ENCODE measurements at places on chromosomes 13 and 19.

DNA sequence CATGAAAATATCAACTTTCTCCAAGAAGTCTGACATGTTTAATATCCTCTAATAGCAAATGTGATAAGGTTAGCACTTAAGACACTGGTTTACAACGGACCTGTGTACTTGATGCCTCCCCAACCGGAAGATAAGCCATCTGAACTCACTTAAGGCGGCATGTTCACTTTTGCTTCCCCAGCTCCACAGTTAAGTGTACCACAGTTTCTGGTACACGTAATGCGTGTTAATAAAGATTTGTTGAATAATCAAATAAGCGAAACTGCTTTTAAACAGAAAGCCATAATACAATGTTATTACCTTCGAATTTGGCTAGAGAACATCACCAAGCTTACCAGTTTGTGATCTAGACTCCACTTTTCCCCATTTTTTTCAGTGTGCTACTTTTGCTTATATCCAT is 1.4 kb upstream of the PAN3 start:
- no peak for DNase-seq

DNA sequence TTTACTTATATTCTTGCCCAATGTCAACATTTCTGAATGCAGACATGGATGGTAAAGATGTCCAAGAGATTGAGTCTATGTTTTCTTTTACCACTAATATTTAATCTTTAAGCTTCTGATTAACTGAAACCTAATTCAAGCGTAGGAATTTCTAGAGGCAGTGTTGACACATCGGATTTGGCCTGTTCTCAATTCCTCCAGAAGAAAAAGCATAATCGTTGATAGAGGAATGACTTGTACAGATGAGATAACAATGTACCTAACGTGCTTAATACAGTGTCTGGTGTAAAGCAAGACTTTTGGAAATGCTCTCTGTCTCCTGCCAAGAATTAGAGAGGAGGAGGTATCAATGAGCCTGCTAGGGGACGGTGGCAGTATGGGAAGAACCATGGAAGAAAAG is 35.2 kb downstream of the SLC15A1 start:
- DNase-seq: no peak

DNA sequence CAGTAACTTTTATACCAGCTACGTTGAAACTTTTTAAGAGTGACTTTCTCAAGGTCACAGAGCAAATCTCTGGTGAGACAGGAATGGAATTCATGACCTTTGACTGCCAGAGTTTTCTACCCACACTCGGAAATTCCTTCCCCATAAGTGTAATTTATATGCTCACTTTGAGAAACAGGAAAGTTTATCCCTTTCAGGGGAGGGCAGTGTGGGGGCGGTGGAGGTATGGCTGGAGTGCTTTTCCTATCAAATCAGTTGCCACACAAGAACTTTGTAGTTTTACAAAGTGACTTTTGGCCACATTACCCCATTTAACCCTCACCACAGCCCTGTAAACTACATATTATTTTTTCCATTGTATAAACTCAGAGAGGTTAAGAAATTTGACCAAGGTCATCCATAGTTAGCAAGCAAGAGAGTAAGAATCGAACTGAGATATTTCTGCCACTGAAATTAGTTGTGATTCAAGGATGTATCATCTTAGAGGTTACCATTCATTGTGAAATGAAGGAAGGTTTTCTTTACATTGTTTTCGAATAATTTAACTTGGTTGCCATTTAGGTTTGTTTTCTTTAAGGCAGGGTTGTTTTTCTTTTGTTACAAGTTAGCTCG is 5.9 kb downstream of the KLF12 start:
- DNase-seq: no peak

GRCh38 chr13:43089912-43090498 is 66.6 kb downstream of the DNAJC15 start:
- no peak for DNase-seq

GRCh38 chr13:23996456-23996855 is 99.2 kb upstream of the C1QTNF9B start:
- no peak for DNase-seq

DNA sequence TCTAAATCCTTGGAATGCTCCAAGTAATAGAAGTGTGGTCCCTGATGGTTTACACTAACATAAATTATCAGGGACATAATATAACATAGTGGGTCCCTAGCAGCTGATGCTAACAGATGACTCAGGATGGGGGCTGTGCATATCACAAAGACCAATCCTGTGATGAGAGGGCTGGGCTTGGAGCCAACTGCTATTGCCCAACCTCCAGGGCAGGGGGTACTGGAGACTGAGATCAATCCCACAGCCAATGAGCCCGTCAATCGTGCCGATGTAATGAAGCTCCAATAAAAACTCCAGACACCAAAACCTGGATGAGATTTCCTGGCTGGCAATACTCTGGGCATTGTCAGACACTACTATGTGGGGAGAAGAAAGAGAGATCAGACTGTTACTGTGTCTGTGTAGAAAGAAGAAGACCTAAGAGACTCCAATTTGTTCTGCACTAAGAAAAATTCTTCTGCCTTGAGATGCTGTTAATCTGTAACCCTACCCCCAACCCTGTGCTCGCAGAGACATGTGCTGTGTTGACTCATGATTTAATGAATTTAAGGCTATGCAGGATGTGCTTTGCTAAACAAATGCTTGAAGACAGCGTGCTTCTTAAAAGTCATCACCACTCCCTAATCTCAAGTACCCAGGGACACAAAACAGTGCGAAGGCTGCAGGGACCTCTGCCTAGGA is 33.4 kb downstream of the ABCC4 start:
- DNase-seq: no peak

GRCh38 chr19:43586346-43586745 is 9.6 kb downstream of the IRGQ start:
- no peak for DNase-seq

DNA sequence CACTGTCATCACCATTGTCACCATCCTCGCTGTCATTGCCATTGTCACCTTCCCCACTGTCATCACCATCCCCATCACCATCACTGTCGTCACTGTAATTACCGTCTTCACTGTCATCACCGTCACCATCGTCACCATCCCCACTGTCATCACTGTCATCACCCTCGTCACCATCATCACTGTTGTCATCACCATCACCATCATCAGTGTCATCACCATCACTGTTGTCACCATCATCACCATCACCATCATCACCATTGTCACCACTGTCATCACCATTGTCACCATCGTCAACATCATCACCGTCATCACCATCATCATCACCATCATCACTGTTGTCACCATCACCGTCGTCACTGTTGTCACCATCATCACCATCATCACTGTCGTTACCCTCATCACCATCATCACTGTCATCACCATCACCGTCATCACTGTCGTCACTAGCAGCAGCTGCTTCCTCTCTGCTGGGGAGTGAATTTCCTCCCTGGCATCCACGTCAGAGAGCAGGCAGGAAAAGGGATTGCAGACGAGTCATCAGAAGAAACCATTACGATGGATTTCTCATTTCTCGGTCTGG is 27.3 kb downstream of the TMEM255B start:
- no peak for DNase-seq

DNA sequence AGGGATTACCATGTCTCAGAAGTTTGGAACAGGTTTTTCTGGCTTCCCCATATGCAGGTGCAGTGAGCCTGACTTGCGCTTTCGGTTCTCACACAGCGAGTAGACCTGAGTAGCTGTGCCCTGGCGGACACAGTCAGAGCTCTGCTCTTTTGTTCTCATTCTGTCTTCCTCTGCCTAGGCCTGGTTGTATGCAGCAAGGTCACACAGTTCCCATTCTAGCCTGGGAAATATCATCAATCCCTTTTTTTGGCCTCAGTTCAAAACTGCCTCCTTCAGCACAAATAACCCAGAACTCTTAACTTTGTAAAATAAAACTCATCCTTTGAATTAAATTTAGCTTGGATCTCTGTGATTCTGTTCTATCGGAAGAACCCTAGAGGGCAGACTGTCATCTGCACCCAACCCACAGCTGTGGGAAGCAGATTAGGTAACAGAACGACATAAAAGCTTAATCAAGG is 10.2 kb downstream of the OXGR1 start:
- DNase-seq: peak; percentile 31

GRCh38 chr19:34841780-34842179 is 68.8 kb upstream of the ZNF599 start:
- DNase-seq: no peak

DNA sequence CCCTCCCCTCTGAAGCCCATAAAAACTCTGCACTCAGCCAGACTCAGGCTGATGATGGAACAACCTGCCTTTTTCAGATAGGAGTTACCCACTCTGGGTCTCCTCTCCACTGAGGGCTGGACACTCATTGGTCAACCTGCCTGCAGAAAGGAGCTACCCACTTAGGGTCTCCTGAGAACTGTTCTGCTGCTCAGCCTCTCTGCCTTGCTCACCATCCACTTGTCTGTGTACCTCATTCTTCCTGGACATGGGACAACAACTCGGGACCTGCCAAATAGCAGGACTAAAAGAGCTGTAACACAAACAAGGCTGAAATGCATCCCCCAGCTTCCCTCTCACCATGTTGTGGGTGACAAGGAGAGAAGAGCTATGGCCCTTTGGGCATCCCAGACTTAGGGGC is 18.4 kb upstream of the RCBTB2 start:
- DNase-seq: no peak

GRCh38 chr19:49469828-49470614 is 4.0 kb upstream of the FLT3LG start:
- no peak for DNase-seq

DNA sequence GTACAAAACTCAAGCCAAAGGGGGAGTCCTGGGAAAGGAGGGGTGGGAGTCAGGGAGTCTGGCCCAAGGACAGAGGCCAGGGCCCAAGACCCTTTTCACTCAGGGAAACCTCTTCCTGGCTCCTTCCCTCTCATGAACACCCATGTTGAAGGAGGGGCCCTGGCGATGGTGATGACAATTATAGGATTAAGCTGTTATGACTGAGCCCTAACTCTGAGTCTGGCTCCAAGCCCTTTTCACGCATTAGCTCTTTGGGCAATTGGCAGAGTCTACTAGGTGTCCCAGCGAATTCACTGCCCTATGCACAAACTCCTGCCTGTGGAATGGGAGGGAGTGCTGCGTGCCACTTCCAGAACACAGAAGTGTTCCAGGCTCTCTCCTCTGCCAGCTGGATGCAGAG is 20.7 kb downstream of the ZNF575 start:
- DNase-seq: no peak

DNA sequence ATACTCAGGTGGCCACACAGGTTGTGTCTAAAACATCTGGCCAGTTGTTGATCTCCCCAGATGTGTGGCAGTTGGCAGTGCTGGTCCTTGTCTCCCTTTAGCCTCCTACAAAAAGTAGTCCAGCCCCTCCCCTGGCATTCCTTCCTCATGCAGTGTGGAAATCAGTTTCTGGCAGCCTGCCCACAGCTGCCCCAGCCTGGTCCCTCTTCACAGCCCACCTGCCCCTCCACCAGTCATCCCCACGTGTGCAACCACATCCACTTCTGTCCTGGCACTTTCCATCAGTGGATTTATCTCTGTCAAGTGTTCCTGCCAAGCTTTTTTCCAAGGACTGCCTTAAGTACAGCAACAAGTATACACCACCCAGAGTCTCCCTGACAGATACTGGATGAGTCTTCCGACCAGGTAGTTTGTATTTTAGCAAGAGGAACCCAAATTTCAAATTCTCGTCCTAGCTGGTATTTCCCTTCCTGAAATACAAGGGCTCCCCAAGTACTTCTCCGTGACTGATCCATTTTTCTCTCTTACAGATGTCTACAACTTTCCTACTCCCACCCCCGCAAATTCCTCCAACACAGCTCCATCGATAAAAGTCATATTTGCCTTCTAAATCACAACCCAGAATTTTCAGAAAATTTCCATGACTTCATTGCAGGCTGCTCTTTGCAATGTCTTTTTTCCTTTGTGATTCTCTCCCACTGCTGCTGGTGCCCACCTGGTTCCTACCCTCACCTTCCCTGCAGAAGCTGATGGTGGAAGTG is 313.5 kb downstream of the FOXO1 start:
- no peak for DNase-seq

GRCh38 chr13:64697226-64697625 is 2532.9 kb downstream of the PCDH9 start:
- no peak for DNase-seq

DNA sequence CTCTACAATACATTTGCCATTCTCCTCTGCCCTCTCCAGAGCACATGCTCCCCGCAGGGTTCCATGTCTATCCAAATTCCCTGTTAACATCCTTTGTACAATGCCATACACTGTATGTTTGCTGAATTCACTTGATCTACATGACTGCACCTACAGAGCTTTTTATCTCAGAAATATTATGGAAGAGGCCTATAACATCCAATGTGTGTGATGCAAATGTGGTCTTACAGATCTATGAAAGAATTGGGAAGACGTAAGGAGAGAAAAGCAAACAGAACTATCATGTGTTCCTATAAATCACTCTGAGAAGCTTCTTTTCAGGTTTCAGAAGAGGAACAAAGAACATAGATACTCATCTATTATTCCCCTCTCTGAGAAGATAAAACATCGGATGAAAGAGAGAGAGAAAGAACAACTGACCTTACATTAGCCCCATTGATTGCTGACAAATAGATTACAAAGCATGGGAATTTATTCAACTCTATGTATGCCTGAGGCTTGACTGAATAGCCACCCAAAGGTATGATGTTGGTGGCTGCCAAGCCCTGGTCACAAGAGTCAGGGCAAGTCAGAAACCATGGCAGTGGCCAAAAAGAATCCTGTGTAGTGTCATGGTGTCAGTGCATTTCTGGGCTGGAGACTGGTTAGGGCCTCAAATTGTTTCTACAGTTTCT is 425.2 kb downstream of the FOXO1 start:
- DNase-seq: no peak

GRCh38 chr13:109859216-109859835 is 72.9 kb upstream of the IRS2 start:
- DNase-seq: no peak

DNA sequence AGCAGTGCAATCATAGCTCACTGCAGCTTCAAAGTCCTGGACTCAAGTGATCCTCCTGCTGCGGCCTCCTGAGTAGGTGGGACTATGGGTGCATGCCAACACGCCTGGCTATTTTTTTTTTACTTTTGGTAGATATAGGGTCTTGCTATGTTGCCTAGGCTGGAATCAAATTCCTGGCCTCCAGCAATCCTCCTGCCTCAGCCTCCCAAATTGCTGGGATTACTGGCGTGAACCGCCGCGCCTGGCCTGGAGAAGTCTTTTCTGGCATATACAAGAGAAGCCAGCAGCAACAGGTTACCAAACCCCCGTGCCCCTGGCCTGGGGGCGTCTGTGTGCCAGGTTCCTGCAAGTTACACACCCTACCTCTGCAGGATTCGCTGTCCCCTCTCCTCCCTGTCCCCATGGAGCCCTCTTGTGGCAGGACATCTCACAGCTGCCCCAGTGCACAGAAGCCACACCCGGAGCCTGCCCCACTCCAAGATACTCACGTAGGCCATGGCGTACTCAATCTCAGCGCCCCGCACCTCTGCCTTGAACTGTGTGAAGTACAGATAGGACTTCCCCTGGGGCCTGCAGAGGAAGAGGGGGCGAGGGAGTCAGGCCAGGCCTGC is 9.9 kb downstream of the MYDGF start:
- DNase-seq: no peak

- DNase-seq: no peak
These were observed 24.4 kb downstream of the SLC25A15 start for GRCh38 chr13:40813667-40814454.

- DNase-seq: no peak
These were observed 667.7 kb downstream of the DIAPH3 start for GRCh38 chr13:59495936-59496512.
